ENCODE measurements at places on chromosomes 4 and X.

DNA sequence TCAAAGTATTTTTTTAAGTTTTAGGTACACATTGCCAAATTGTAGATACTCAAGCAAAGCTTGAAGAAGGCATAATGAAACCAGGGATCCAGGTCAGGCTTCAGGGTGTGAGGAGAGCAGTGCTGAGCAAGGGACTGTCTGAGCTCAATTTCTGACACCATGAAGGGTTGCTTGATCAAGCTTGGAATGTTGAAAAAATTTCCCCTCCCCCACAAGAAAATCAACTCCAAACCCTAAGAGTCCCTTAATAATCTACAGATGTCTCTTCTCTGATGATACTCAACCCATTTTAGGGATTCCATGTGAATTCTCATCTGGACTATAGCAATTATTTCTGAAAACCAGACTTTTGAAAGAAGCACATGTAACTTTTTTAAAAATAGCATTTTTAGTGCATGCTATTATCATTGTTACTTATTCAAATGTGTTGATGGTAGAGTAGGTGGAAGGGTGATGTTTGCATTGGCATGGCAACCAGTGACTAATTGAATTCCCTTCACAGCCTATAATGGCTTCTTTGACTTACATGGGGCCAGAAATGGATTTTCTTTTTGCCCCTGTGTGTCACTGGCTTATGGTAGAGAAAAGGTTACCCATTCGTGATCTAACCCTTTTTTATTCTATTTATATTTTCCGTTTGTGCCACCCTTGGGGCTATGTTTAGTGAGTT is 252.0 kb downstream of the FBXW7 start:
- DNase-seq = peak; percentile 15

DNA sequence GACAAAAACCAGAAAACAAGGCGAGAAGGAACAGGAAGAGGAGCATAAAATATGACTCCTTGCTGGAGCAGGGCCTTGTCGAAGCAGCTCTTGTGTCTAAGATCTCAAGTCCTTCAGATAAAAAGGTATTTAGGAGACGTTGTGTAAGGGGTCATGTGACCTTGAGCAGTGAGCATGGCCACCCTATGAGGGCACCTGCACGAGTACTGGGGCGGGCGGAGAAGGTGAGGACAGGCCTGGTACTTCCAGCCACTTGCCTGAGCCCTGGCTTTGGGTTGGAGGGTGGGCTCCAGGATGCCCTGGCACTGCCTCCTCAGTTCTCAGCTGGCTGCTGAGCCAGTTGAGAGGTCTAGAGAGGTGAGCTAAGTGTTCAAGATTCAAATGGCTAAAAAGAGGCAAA is 29.9 kb downstream of the NSD2 start:
- DNase-seq = no peak

GRCh38 chrX:138485767-138486166 is 225.8 kb downstream of the FGF13 start:
- no peak for DNase-seq

DNA sequence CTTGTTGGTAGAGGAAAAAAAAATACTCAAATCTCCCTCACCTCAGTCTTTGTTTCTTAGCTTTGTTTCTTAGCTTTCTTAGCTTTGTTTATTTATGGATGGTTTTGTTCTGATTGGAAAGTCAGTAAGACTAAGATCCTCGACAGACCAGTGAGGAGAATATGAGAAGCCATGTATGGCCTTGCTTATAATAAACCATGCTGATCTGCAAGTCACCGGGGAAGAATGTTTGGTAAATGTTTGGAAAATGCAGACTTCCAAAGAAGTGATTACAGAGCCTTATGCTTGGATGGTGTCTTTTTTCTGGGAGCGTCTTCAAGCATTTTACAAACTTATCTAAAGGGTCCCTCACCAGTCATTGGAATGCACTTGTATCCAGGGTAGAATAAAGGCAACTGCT is 90.1 kb upstream of the NOCT start:
- no peak for DNase-seq

DNA sequence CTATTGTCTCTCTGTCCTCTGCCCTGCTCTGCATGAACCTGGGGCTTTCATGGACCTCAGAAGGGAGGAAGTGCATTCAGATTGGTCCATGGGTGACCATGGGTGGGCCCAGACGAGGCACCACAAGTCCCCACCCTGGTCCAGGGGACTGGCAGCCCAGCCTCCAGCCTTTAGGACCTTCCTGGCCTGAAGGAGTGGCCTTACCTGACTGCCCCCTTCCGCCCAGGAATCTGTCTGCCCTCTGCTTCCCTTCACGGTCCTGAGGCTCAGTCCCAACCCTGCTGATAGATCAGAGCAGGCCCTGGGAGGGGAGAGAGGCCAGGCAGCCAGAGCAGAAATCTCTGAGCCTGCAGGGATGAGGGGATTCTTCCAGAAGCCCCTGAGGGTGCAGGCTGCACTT is 455.4 kb downstream of the PCDH18 start:
- no peak for DNase-seq

All from dermis blood vessel endothelial cell (primary cell).